ENCODE measurements at places on chromosomes 16 and 17. TPM values are rescaled to one million over a fixed set of nuclear protein-coding genes. Genes with fewer than 3 reads are reported as not detected.

DNA sequence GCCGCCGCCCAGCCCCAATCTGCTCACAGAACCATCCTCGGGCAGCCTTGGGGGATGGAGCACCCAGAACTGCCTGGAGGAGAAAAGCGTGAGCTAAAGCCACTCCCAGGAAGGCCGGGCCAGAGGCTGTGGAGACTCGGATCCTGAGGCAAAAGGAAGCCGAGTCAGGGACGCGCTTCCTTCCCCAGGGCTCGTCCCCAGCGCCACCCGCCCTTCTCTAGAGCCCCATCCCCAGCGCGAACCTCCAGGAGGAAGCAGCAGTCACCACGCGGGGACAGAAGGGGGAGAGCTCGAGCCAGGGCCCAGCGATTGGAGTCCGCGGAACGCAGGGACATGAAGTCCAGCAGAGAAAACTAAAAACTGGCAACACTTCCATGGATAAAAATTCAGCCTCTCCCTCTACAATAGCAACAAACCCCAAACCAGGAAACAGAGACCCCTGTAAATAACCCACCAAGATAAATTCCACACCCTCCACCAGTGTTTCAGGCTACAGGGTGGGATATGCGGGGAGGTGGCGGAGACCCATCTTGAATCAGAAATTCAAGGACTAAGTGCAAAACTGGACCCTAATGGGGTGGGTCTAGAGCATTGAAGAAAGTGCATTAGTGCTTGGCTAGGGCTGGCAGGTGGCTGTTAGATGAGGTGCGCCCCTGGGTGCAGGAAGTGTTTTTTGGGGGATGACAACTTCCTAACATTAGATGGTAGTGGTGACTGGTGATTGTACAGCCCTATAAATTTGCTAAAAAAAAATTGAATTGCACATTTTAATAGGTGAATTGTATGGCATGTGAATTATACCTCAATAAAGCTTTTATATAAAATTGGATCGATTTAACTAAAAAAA lies 116.1 kb upstream of the METRNL start:
- no peaks in the 10 kb centered on the region for H3K4me1 ChIP-seq
- DNase-seq, result no peak
- H3K27ac ChIP-seq, result no peak overlapping the region
- peaks cover 5% of the 10 kb centered on the region for H3K27me3 ChIP-seq
- H3K36me3 ChIP-seq, result no peaks in the 10 kb centered on the region

GRCh38 chr17:75876190-75876937 lies 2.0 kb downstream of the TRIM47 start:
- peaks cover 31% of the 10 kb centered on the region for H3K4me1 ChIP-seq
- H3K4me3 ChIP-seq, result peak overlapping the region; percentile 55
- peak overlapping the region; percentile 66 for H3K27ac ChIP-seq
- DNase-seq, result peak; percentile 60

DNA sequence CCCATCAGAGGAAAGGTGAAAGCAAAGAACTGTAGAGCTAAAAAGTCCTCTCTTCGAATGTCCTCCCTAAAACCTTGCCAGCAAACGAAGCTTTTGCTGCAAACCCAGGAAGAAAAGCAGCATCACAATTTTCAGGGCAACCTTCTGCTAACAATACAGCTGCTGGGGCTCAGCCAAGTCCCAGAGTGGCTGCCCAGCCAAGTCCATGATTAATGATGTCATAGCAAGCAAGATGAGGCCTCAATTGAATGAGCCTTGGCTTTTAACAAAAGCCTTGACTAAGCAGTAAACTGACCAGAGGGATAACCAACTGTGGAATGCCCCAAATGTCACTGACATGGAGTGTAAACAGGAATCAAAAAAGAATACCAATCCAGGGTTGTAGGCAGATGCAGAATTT lies 342.7 kb downstream of the PMP22 start:
- no peaks in the 10 kb centered on the region for H3K4me1 ChIP-seq
- H3K4me3 ChIP-seq, result no peak overlapping the region
- DNase-seq, result no peak
- H3K27me3 ChIP-seq, result no peaks in the 10 kb centered on the region
- no peak overlapping the region for H3K27ac ChIP-seq
- no peaks in the 10 kb centered on the region for H3K36me3 ChIP-seq

- no peaks in the 10 kb centered on the region for H3K36me3 ChIP-seq
- no peaks in the 10 kb centered on the region for H3K4me1 ChIP-seq
- H3K27ac ChIP-seq, result no peak overlapping the region
- no peak overlapping the region for H3K4me3 ChIP-seq
Observed at GRCh38 chr17:22145605-22146178, 453.4 kb downstream of the KCNJ18 start.

Gene CTF1
- 1.3 TPM for total RNA-seq

DNA sequence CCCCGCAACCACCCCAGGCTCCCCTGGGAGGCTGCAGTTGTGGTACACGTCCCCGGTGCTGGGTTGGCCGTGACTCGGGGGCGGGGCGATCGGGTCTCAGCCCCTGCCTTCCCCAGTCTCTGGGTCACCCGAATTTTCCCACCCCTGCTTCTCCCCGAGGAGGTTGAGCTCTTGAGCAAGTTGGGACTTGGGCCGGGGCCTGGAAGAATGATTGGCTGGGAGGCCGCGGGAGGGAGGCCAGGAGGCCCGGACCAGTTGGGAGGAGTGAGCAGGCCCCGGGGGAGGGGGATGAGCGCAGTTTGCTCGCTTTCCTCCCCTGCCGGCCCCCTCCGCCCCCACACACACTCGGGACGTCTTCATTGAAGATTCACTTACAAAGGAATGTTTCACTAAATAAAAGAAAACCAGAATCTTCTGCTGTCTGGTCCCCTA lies 4.5 kb upstream of the HEXIM1 start:
- peak; percentile 33 for DNase-seq
- no peak overlapping the region for H3K27ac ChIP-seq
- peaks cover 21% of the 10 kb centered on the region for H3K4me1 ChIP-seq
- H3K4me3 ChIP-seq, result no peak overlapping the region

Gene HS3ST3B1
- total RNA-seq, result 41.5 TPM

GRCh38 chr17:55546991-55547664 lies 35.9 kb upstream of the SMIM36 start:
- H3K27ac ChIP-seq, result no peak overlapping the region
- no peak for DNase-seq
- no peaks in the 10 kb centered on the region for H3K36me3 ChIP-seq
- no peaks in the 10 kb centered on the region for H3K4me1 ChIP-seq
- H3K27me3 ChIP-seq, result no peaks in the 10 kb centered on the region

Gene RAPGEFL1
- 2.7 TPM for total RNA-seq

Gene HOXB1
- total RNA-seq, result not detected

DNA sequence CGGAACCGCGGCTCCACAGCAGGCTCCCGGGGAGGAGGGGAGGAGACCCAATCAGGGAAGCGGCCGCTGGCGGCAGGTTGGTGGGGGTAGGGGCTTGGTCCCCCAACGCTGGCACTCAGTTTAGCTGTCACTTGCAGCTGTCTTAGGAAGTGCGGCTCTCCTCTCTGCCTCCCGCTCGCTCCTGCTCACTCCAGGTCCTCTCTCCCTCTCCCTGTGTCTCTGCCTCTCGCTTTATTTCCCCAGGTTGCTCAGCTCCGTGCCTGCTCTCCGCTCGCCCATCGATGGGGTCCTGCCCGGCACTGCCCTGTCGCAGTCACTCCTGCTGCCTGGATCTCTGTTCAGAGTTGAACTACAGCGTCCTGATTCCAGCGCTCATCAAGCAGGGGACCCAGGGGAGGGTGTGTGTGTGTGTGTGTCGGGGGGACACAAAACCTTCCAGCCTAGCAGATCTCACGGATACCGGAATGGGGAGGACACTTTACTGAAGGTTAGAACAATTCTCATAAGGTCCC lies 145.6 kb downstream of the ENGASE start:
- no peak overlapping the region for H3K27ac ChIP-seq
- H3K4me1 ChIP-seq, result peaks cover 17% of the 10 kb centered on the region
- H3K27me3 ChIP-seq, result peaks cover 54% of the 10 kb centered on the region
- no peak for DNase-seq
- no peak overlapping the region for H3K4me3 ChIP-seq

- H3K36me3 ChIP-seq, result no peaks in the 10 kb centered on the region
- peak overlapping the region; percentile 36 for H3K27ac ChIP-seq
- no peaks in the 10 kb centered on the region for H3K27me3 ChIP-seq
- H3K4me3 ChIP-seq, result no peak overlapping the region
- DNase-seq, result peak; percentile 47
- H3K4me1 ChIP-seq, result no peaks in the 10 kb centered on the region
Observed at GRCh38 chr17:14622615-14623101, 321.8 kb downstream of the HS3ST3B1 start.

GRCh38 chr16:27444470-27444869 lies 42.5 kb downstream of the IL21R start:
- no peak for DNase-seq
- no peak overlapping the region for H3K27ac ChIP-seq
- no peak overlapping the region for H3K4me3 ChIP-seq
- H3K36me3 ChIP-seq, result peaks cover 41% of the 10 kb centered on the region
- H3K4me1 ChIP-seq, result peaks cover 2% of the 10 kb centered on the region

GRCh38 chr17:73192894-73193701 lies at the start of gene COG1:
Gene COG1 (plus strand): TSS chr17:73193055. CDS start chr17:73193070, 15 bp downstream.
- no peaks in the 10 kb centered on the region for H3K4me1 ChIP-seq
- peak; percentile 95 for DNase-seq
- H3K36me3 ChIP-seq, result peaks cover 16% of the 10 kb centered on the region
- peak within 1 kb of the TSS; percentile 87 for H3K27ac ChIP-seq
- no peaks in the 10 kb centered on the region for H3K27me3 ChIP-seq

DNA sequence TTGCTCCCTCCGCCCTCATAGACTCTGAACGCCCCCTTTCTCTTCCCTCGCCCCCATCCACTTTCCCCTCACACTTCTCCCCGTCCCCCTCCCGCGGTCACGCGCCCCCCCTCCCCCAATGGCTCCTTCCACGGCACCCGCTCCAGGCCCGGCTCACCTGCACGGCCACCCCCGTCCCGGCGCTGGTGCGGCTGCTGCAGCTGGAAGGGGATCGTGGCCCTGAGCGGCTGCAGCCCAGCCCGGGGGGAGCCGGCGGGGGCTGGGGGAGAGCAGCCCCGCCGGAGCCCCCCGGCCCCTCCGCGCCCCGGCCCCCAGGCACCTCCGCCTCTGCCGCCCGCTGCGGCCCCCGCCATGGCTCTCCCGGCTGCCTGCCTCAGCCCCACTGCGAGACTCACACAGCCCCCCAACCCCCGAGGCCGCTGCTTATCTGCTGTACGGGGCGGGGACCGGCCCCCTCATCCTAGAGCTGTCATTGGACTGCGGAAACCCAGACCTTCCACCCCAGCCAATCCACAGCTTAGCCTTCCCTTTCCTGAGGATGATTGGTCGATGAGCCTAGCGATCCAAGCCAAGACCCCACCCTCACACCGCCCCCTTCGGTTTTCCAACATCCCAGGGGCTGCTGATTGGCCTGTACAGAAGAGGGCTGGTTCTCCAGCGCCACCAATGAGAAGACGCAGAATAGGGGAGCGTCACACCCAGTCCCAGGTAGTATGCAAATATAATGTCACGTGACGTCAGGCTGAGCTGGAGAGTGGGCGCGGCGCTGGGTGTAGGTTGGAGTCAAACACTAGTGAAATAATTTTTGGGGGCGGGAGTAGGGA lies at the start of gene FAM117A:
TSS of gene FAM117A (minus strand) at position 397 of the 824 bp plus-strand sequence. CDS start at position 353, 44 bp downstream.
- no peaks in the 10 kb centered on the region for H3K27me3 ChIP-seq
- no peaks in the 10 kb centered on the region for H3K4me1 ChIP-seq
- no peaks in the 10 kb centered on the region for H3K36me3 ChIP-seq
- no peak within 1 kb of the TSS for H3K27ac ChIP-seq
- DNase-seq, result peak; percentile 97

Gene TMC7
- 0.43 TPM for total RNA-seq

- DNase-seq, result no peak
- H3K27me3 ChIP-seq, result peaks cover 14% of the 10 kb centered on the region
- H3K27ac ChIP-seq, result no peak overlapping the region
- no peaks in the 10 kb centered on the region for H3K36me3 ChIP-seq
Observed at GRCh38 chr17:31495022-31495885, 103.8 kb downstream of the RAB11FIP4 start.

GRCh38 chr16:53052519-53053501 lies at the start of gene CHD9NB:
Gene CHD9NB (minus strand): TSS chr16:53052897. CDS start chr16:53044158, 8,739 bp downstream.
- peak; percentile 44 for DNase-seq
- H3K27ac ChIP-seq, result no peak within 1 kb of the TSS
- peaks cover 3% of the 10 kb centered on the region for H3K4me1 ChIP-seq
- H3K4me3 ChIP-seq, result no peak within 1 kb of the TSS

DNA sequence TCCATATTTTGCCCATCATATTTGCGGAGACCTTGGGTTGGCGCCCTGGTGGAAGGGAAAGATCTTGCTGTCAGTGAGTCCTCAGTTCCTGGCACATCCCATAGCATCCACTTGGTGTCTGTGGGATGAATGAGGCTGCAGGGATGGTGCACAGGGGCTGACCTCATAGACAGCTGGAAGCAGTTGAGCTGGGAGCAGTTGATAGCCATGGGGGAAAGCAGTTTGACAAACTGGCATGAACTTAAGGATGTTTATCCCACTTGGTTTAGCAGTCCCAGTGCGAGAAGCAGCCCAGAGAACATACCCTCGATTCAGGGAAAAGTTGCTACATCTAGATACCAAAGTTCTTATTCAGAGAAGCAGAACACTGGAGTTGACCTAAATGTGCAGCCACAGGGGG lies 80.7 kb downstream of the SNX29 start:
- H3K4me3 ChIP-seq, result no peak overlapping the region
- no peak overlapping the region for H3K27ac ChIP-seq
- H3K4me1 ChIP-seq, result no peaks in the 10 kb centered on the region
- H3K27me3 ChIP-seq, result no peaks in the 10 kb centered on the region
- DNase-seq, result no peak

GRCh38 chr16:87131996-87132345 lies 185.2 kb downstream of the C16orf95 start:
- no peaks in the 10 kb centered on the region for H3K27me3 ChIP-seq
- no peaks in the 10 kb centered on the region for H3K36me3 ChIP-seq
- H3K27ac ChIP-seq, result no peak overlapping the region
- no peak overlapping the region for H3K4me3 ChIP-seq
